Stimulated activated CD8-positive, alpha-beta memory T cell treated with anti-CD3 and anti-CD28 coated beads, Interleukin-4, amount 100 ng/mL, for 4 hours (primary cell): ENCODE measurements at places on chromosomes 16 and 17.

DNA sequence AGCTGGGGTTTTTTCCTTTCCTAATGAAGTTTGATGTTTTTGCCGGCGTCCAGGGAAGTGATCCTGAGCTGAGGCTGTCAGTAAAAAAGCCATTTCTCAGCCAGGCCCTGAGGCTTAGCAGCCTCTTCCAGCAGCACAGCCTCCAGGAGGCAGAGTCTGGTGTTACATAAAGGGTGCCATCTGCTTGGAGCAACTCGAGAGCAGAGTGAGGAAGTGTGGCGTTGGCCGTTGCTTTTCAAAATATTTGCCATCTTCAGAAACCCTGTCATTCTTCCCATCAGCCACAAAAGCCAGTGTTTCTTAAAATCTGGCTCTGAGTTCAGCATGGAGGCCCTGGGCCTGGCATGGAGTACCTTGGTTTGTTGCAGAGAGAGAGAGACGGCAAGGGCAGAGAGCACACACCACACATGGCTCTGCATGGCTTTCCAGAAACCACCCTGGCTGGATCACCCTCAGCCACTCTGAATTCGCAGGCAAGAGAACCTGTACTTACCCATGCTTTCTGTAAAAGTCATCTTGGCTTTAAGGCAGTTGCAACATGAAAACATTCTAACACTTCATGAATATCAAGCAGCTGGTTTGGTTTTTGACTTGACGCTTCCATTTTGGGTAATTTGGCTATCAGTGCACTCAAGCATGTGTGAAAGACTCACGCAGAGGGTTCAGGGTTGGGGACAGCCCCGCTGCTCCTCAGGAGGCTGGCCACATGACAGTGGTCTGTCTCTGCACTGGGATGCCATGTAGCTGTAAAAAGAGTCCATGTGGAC is 21.0 kb downstream of the PMM2 start:
- no peak for DNase-seq

DNA sequence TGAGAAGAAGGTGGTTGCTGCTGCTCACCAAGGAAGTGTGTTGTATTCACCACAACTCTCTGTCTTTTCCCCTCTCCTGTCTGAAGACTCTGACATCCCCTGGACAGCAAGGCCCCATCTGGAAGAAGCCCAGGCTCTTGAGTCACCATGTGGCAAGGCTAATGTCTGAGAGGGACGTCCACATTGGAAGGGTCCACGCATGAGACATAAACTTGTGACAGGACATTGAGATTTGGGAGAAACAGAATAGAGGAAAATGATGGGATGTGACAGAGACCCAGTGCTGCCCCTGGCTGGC is 176.5 kb downstream of the IRF8 start:
- no peak for DNase-seq

GRCh38 chr17:12866244-12866643 is 76.9 kb downstream of the ARHGAP44 start:
- DNase-seq: no peak

DNA sequence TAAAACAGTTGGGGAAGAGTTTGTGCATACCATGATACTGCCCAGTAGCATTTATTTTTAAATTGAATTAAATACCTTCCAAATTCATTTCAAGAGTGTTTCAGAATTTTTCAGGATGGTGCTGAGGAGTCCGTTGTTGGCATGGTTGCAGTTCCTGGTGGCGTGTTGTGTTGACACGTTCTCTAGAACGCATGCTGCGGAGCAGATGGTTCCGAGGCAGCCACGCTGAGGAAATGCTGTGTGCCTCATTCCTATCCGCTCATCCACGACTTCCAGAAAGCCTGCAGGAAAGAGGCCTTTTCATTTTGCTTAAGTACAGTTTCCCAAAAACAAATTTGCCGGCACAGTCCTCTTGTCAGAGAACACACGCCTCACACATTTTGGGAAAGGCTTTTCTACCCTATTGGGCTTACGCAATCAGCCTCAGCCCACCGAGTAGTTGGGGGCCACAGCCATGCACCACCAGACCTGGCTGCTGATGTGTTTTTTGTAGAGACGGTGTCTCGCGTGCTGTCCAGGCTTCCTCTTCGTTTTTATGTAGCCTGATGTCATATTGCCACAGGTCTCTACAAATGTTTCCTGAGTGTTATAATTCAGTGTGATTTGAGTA is 32.1 kb upstream of the IL17C start:
- no peak for DNase-seq

- DNase-seq: no peak
Observed at GRCh38 chr17:34730816-34731215, 151.4 kb downstream of the TMEM132E start.

DNA sequence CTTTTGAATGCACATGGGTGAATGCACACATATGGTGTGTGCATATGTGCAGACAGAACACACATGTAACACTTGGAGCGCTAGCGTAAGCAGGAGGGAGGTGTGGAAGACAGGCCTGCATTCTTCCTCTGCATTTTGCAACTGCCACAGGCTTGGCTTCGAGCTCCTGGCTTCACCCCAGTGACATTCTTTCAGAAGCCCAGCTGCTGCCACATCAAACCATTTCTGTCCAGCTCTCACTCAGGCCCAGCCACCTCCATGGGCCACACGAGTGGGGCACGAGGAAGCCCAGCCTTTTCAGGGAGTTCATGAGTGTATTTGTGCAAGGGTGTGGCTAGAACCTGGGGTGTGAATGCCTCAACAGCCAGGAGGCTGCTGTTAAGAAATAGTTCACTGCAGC is 18.8 kb downstream of the LGALS3BP start:
- DNase-seq: no peak

GRCh38 chr16:23148513-23149266 is 562 bp downstream of the USP31 start:
- peak; percentile 16 for DNase-seq

- no peak for DNase-seq
Observed at GRCh38 chr17:54834086-54834485, 66.6 kb upstream of the TOM1L1 start.

DNA sequence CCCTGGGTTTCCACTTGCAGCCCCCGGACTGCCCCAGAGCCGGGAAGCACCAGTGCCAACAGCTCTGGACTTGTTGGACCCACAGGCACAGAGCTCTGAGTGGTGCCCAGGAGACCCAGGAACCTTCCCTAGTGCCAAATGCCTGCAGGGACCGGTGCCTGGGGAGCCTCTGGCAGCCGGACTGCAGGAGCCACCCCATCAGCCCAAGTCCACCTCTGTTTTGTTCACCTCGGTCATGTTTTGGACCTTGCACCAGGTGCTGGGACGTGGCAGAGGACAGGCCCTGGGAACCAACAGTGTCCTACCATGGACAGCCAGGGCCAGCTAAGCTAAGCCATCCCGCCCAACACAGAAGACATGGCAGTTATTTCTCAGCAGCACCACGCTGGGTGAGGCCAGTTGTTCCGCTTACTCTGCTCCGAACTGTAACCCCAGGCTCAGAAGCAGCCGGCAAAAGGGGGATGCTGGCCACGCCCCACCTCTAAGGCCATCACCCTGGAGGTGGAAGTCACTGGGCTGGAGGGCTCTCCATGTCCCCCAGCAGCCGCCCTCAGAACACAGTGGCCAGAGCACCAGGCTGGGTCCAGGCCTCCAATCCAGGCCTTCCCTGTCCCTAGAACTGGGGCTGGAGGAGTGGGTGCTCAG is 79.8 kb downstream of the AMFR start:
- DNase-seq: no peak

GRCh38 chr17:82175951-82176350 is 36.7 kb downstream of the CCDC57 start:
- no peak for DNase-seq

GRCh38 chr17:28159924-28160323 is 117.4 kb downstream of the NLK start:
- no peak for DNase-seq

DNA sequence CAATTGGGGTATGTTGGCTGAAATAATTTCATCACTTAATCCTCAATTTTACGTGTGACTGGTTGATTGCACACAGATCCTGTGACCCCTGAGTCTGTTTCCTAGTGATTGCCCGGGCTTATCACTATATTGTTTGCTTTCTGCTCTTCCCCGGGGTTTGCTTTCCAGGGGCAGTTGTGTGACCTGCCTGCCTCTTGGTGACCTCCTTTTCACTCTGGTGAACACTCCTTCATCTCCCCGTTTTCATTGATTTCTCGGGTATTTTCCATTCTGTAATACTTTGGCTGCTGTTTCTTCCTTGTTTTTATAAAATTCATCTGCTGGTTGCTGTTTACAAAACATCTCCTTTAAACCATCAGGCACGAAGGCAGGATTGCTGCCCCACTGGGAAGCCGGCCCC is 36.0 kb downstream of the NTN1 start:
- no peak for DNase-seq

- DNase-seq: no peak
Observed at GRCh38 chr16:2787406-2787805, at the start of gene PRSS33. Gene PRSS33 (minus strand): TSS chr16:2787560. CDS start chr16:2786547, 1,013 bp downstream.
